Fibroblast of pulmonary artery (primary cell): ENCODE measurements at places on chromosomes 2 and 18.

- no peak for DNase-seq
Measured at GRCh38 chr2:70974592-70974991, 3.8 kb upstream of the ANKRD53 start.

DNA sequence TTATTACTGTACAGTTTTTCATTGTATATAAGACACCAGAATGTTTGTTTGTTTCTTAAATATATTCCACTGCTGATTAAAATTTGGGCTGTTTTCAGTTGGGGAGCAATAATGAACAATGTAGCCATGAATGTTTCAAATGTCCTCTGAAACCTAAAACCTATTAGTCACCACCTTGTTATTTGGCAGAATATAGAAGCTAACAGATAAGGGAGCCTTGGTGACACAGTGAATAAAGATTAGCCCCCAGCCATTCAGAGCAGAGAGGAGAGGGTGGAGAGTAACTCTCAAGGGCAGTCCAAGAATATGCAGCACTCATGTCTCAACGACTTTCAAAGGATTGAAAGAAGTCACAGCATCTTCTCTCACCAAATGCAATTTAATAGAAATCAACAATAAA, 43.1 kb upstream of the ATP8B1 start:
- DNase-seq, result peak; percentile 87

DNA sequence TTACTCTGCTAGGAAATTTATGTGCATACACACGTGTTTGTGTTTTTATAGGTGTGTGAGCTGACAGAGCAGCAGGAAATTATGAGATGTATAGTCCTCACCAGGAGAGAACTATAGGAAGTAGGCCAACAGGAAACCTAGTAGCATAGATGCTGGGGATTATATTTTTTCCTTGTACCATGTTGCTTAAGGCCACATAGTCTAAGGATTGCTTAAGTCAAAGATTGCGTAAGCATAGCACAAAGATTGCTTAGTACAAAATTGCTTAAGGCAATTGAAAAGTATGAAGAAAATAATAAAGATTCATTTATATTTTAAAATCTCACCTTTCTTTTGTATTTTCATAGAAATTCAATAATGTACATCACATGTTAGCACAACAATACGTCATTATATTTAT, 18.7 kb upstream of the CCDC102B start:
- peak; percentile 92 for DNase-seq

- DNase-seq, result no peak
Measured at GRCh38 chr2:98093611-98094010, 6.6 kb downstream of the VWA3B start.

DNA sequence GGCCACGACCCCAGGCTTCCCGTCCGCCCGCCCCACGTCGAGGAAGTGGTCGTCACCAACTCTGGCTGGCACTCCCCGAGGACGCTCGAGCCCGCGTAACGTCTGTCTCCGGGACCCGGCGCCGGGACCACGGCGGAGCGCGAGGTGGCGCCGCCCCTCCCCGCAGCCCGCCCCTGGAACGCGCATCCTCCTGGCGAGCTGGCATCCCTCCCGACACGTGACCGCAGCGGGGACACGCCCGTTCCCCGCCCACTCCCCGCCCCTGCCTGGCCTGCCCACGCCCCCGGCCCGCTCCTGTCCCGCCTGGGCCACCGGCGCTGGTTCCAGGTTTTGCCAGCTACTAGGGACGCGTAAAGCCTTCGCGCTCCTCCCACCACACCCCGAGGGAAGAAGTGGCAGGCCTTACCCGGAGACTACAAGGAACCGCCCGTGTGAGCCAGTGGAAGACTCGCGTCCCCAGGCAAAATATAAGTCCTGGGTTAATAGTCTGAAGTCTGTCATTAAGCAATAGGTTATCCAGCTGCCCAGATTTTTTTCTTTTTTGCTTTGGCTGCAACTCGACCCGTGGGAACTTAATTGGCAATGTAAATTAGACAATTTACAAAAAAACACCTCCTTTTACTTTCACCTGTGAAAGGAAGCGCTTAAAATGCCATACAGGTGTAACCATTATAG, at the start of gene OSBPL1A:
OSBPL1A (minus strand) TSS at position 131 of the 675 bp plus-strand sequence. CDS start 20,291 bp downstream, outside the sequence.
- peak; percentile 94 for DNase-seq
